ENCODE measurements at places on chromosomes 11 and 22.

GRCh38 chr22:20728523-20729190 is 45.3 kb upstream of the SERPIND1 start:
- DNase-seq: no peak

DNA sequence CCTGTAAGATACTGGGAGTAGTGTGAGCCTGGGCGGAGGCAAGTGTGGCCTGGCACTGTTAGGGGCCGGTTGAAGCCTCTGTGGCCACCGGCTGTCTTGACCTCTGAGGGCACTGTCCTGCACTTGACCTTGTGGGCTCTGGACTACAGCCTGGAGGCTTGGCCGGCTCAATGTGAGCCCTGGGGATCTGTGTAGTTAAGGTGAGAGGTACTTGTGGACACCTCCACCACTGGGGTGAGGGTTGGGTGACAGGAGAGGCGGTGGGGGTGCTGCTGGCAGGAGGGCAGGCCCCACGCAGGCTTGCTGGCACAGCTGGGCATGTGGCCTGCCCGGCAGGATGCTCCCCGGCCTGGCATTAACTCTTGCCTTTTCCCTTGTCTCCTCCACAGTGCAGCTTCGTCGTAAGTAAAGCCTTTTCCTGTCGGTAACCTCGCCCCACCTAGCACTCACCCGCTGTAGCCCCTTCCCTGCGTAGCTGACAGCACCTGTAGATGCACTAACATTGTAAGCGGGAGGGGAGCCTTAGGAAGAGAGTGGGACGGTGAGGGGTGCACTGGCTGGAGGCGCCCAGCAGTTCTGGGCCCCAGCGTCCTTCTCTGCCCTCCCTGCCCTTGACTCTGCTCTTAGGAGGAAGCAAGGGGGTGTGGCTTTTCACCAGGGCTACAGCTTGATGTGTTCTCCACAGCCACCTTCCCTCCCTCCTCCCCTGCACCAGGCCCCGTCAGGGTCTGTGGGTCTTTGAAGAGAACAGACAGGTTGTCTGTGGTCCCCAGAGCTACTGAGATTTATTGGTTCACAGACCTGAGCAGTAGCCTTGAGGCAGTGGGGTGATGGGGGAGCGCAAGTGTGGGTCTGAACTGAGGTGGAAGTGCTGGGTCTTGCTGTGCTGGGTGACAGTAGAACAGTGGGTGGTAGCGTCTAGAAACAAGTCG is 17.6 kb downstream of the INCENP start:
- DNase-seq: no peak

DNA sequence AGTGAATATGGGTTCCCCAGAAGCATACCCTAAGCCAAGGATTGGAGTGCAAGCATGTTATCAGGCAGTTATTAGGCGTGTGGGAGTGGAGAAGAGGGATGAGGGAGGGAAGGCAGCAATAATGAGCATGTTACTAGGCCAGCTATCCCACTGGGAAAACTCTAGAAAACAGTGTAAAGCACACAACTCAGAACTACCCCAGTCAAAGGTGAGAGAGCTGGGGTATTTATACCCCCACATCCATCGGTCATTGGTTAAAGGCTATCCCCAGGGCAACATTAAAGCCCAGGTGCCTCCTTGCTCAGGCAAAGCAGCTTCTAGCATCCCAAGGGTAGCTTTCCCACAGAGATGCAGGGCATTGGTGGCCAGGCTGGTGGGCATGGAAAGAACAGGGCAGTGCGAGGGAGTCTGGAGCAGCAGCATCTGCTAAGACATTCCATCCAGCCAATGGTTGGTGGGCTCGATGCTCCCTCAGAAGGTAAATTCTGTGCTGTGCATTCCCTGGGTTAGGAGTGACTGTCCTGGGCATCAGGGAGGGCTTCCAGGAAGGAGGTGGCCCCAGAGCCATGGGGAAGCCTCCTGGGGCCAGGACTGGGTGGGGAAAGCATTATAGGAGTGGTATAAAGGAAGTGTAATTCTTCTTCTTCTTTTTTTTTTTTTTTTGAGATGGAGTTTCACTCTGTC is 21.1 kb upstream of the LRRC10B start:
- no peak for DNase-seq

DNA sequence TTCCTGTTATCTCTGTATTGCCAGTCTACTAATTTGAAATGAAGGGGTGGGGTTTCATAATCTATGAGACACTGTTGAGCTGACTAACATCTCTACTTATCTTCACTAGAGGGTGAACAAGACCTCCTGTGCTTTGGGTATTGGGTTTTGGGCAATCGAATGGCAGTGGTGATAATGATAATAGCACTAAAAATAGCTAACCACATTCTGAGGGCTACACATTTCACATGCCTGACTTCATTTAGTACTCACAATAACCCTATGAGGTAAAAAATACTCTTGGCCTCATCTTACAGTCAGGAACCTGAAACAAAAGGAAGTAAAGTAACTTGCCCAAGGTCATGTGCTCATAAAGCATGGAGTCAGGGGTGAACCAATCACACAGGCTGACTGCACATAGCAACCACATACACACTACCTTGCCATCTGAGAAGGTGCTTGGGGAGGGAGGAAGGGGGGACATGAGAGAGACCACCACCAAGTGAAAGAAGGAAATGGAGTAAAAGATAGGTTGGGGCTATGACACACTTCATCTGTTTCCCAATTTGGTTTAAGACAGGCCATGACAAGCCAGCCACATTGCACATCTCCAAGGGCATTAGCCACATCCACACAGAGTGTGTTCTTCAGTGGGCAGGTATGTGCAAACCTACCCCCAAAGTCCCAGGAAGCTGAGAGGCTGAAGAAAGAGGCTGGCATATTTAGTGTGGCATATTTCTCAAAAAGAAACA is 387.6 kb upstream of the DDI1 start:
- no peak for DNase-seq

- no peak for DNase-seq
Measured at GRCh38 chr11:128519338-128519737, 68.0 kb downstream of the ETS1 start.

DNA sequence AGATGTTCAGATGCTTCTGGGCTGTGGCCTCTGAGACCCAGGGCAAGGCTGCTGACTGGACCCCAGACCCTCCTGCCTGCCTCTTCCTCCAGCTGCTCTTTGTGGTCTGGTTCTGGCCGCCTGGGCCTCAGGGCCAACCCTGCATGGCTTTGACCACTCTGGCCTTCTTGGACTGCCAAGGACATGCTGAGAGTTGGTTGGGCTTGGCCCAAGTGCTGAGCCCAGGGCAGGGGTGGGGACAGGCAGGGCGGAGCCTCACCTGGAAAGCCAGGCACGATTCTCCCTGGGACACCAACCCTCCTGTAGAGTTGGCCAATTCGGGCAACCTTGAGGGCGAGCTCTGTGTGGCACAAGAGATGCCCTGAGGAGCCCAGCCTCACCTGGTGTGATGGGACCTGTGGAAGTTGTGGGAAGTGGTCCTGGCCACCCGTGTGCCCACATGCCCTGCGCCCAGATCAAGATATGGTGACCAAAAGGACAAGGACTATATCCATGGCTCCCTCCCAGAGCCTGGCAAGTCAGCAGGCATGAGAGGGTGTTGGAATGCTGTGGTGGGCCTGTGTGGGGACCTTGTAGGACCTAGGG is 11.6 kb downstream of the TANGO2 start:
- no peak for DNase-seq

DNA sequence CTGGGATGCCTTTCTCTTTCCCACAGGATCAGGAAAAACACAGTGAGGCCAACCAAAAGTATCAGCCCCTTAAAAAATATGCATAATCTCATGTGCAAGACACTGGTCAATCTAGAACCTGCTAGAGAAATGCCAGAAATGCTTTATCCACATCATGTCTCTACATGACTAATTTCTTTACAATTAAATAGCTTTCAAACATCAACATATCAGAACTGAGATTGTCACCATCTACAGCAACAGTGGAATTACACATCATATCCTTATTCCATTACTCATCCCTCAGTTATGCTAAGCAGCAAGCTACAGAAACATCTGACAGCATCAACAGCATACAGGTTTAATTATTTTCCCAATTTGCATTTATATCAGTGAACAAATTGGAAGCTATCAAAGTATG is 78.8 kb downstream of the DDIAS start:
- no peak for DNase-seq

DNA sequence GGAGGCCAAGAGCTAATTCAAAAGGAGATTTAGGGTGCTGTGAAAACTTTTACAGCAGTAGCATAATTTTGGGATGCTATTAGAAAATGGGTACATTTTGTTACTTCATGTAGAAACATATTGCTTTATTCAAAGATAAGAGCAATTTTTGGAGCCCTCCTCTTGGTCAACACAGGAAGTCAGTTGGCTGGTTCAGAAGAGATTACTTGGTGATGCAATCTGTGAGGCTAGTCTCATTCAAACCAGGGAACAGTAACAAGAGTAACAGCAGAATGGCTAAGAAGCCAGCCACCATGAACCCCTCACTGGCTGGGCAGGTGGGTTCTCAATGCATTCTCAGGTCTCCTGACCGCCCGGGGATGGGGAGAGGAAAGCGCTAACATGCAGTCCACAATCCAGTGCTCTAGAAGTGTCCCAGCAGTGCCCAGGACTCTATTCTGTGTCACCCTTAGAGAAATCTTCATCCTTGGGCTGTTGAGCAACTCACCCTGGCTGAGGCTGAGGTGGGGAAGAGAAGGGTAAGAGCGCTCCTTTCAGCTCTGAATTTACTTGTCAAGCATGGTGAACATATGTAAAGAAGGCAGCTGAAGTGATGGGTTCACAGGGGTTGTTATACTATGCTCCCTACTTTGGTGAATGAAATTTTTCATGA is 262.2 kb upstream of the UBASH3B start:
- DNase-seq: no peak

DNA sequence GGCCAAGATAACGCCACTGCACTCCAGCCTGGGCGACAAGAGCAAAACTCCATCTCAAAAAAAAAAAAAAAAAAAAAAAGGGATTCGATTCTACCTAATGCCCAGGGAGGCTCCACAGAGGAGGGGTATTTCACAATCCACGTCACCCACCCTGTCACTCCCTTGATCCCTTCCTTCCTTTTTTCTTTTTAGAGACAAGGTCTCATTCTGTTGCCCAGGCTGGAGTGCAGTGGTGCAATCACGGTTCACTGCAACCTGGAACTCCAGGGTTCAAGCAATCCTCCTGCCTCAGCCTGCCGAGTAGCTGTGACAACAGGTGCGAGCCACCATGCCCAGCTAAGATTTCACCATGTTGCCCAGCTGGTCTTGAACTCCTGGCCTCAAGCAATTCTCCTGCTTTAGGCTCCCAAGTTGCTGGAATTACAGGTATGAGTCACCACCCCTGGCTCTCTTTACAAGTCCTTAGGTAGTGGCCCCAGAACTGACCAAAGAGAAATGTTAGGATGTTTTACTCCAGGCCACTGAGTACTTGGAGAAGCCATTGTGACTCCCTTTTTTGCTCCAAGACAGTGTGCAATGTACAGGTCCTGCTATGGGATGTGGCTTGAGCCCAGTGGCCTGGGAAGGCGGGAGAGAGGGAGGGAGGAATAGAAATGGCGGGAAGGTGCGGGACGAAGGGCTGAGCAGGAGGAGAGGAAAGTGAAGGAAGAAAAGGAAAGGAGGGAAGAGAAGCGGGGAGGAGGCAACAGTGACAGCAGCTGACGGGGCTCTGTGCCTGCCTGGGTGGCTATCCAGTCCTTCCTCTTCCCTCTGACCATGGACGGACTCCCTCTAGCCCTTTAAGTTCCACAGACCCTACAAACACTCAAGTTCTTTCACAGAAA is 11.8 kb upstream of the FXYD2 start:
- DNase-seq: no peak

DNA sequence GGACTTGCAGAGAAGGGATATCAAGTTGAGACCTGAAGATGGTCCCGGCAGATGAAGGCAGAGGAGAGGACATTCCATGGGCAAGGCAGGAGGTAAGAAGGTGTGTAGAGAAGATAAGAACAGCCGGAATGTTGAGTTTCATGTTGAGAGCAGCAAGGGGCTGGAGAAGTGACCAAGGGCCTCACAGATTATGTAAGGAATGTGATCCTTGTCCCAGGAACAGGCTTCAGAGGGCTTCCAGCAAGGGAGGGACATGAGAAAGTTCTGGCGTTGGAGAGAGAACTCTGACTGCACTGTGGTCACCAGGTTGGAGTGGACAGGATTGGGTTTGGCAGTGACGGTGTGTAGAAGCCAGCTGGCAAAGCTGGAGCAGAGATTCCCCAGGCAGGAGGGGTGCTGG is 27.6 kb upstream of the PPFIA1 start:
- no peak for DNase-seq

GRCh38 chr11:18632841-18633240 is 1.3 kb downstream of the SPTY2D1 start:
- DNase-seq: no peak

- DNase-seq: no peak
Measured at GRCh38 chr11:4095509-4096230, 1.1 kb downstream of the RRM1 start.

GRCh38 chr11:121426476-121427399 is 25.4 kb upstream of the SORL1 start:
- DNase-seq: peak; percentile 37

DNA sequence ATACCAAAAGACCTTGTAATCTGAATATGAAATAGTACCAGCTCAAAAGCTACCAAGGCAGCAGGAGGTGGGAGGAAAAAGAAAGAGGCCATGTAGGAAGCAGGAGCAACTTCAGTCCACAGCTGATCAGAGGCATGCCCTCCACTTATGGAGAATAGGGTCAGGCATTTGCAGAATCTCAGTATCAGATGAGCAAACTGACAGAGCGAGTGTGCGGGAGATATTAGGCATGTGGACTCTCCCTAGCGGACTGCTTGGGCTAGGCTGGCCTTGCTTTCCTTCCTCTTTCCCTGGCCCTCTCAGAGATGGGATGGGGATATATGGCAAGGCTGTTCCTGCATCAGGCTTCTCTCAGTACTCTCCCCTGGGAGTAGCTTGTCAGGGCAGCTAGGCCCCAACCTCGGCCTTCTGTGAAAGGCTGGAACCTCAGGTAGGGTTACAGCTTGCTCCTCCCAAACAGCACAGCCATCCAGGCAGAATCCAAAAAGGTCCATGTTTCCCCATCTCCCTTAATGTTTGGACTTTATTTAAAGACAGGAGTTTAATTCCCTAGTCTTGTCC is 37.0 kb downstream of the ETS1 start:
- no peak for DNase-seq

GRCh38 chr11:113638376-113638775 is 67.7 kb downstream of the TMPRSS5 start:
- no peak for DNase-seq

DNA sequence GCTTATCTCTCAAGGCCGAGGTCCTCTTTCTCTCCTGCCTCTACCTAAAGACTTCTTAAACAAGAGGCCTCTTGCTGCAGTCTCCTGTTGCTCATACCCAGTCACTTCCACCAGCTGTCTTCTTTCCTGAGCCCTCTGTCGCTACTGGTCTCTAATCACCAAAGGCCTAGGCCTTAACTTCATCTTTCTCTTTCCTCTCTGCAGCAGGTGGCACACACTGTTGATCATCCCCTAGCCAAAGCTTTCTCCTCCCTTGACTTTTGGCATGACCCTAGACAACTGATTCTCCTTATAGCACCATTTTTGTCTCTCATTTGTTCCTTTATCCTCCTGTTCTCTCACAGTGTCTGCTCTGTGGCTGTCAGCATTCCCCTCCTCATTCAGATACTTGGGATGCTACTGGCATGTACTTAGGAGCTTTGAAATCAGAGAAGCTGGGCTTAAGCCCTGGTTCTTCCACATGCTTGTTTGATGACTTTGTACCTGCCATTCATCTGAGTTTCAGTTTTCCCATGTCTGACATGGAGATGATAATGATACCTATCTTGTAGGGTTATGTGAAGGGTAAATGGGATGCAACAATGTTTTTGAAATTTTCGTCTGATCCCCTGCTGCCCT is 22.4 kb downstream of the ENDOD1 start:
- no peak for DNase-seq

GRCh38 chr11:29389793-29390192 is 627.0 kb downstream of the KCNA4 start:
- DNase-seq: no peak
